ENCODE measurements at places on chromosomes 3 and 15.

DNA sequence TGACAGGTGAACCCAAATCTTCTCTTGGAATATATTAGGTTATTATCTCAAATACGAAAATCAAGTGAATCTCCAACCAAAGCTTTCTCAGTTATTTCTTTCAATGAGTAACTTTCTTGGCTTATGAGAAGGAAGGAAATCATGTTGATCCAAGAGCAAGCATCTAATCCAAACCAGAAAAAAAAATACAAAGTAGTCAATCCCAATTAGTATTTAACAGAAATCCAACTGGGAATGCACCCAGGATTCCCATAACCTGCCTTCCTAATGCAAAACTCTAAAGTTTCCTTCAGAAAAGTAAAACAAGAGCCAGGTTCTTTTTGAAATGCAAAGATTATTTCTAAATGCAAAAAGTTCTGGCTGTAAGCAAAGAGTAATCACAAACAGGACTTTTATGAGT lies 289.3 kb downstream of the SHOX2 start:
- DNase-seq: no peak

DNA sequence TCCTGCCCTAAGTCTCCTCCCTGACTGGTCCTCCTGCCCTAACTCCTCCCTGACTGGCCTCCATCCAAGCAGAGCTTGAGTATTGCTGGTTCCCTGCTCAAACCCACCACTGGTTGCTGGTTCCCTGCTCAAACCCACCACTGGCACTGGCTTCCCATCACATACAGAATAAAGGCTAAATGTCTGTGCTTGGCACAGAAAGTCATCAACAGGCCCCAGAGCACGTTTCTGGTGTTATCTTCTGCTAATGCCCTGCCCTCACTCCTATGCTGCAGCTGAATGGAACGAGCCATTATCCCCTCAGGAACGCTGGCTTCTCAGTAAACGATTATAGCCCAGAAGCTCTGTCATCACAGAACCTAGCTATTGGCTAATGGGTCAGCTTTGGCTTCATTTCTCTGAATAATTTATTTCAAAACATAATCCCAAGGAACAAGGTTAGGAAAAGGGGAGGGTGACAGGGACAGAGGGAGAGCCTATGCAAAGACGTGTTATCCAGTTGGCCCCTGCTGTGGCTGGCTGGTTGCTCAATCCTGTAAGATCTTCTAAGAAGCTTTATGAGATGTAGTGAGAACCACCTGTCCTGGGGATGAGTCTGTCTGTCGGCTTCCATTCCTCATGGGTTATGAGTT lies 6.3 kb upstream of the MUC20 start:
- DNase-seq: no peak

DNA sequence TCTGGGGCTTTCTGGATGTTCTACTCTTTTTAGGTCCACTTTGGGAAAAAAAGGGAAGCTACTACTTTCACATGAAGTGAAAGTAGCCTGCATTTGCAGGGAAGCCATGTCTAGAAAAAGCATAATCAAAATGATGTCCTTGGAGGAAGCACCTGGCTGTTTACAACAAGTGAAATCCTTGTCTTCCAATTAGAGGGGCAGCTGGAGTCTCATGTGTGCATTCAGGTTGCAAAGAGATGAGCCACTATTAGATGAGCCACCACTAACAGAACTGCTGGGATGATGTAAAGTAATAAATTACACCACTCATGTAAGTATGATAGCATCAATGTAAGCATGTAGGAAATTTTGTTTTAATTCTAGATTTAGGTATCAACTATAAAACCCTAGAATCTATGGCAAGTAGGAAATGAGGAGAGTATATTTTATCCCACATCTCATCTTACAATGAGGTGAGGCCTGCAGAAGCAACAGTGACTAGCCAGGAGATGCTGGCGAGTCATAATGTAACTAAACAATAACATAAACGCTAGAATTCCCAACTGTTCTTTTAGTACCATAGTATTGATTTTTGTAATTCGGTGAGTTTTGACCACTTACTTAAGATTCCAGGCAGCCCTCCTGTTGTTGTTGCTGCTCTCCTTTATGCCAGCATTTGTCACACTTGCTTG lies 75.9 kb downstream of the TMEM108 start:
- no peak for DNase-seq

DNA sequence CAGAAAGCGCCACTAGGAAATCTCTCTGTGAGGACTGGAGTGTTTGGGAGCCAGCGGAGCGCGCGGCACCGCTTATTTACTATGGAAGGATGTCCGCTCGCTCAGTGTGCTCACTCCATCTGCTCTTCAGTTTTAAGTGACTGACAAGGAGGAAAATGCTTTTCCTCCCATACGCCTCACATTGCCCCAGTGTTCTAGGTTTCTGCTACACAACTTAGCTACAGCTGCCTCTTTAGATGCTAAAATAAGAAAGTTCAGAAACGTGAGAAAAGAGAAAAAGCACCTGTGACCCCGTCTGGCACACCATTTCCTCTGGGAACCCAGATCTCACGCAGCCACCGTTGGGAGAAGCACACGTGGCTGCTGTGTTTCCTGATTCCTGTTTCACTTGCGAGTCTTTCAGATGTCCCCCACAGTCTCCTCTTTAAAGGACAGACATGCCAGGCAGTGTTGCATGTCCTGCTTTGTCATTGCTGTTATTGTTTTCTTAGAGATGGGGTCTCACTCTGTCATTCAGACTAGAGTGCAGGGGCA lies 11.7 kb upstream of the MUSTN1 start:
- DNase-seq: no peak

GRCh38 chr3:44501971-44502370 lies 24.5 kb upstream of the ZNF445 start:
- DNase-seq: no peak

- DNase-seq: no peak
These were observed 18.6 kb downstream of the UROC1 start for GRCh38 chr3:126498929-126499328.

DNA sequence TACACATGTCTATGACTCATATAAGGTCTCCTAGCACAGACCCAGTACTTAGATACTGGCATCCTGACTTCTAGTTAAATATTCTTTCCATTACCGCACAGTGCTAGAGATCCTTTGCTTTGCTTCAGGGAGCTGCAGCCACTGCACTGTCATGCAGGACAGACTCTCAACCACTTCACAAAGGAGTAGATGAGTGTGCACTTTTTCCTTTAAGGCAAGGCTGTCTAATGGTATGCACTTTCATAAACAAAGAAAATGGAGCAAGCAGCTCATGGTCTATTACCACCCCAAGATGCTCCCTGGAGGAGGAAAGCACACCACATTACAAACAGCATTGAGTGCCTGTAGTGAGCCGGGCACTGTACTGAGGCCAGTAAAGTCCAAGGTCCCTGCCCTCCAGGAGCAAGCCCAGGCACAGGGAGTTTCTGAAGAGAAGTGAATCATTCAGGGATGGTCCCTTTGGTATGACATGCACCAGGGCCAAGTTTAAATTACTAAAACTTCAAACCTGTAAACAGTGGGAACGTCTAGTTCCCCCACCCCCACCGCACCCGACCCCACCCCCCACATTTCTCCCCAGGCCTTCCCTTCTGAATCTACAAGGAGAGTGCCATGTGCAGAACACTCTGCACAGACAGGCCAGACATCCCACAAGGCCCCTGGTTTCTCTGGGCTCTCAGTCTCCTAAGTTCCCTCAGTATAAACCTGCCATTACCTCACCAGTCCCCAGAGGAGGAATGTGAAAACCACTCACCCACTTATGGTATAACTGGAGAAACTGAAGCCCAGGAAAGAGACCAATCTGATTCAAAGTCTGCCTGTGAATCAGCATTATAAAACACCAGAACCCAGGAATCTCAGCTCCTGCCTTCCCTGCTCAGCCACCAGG lies 107.8 kb upstream of the BCL6 start:
- DNase-seq: no peak

DNA sequence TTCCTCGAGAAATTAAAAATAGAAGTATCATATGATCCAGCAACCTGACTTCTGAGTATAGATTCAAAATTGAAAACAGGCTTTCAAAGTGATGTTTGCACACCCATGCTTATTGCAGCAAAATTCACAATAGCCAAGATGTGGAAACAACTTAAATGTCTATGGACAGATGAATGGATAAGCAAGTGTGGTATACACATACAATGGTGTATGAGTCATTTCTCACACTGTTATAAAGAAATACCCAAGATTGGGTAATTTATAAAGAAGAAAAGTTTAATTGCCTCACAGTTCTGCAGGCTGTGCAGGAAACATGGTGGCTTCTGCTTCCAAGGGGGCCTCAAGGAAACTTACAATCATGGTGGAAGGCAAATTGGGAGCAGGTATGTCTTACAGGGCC lies 100.8 kb downstream of the KLF13 start:
- DNase-seq: no peak

GRCh38 chr3:195004512-195005250 lies 266.3 kb downstream of the XXYLT1 start:
- no peak for DNase-seq

GRCh38 chr3:36493051-36493450 lies 112.7 kb downstream of the STAC start:
- no peak for DNase-seq

DNA sequence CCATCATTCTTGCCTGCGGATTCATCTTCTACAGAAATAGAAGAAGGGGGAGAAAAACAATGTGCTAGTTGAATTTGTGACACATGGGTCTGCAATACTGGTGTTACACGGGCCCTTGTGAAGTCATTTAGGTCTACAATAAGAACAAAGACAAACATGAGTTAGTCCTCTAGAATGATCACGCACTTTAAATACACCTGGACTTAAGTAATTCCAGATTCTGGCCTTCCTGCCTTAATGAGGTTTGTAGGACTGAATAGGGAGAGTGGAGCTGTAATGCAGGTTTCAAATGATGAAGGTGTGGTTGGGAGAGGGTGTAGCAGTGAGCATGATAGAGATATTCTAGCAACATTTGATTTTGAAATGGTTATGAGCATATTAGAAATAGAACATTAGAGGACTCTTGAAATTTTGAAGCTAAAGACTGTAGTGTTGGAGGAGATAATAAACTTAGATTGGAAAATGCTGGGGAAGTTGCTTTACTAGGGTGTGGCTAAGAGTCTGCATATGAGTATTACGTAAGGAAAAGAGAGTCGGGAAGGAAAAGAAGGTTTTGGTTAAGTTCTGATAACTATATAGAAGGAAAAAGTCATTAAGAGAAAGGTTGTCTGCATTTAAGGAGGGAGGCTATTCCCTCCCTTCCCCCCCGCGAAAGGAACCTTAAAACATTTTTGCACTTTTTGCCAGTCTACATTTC lies 606 bp downstream of the EIF2A start:
- DNase-seq: no peak

DNA sequence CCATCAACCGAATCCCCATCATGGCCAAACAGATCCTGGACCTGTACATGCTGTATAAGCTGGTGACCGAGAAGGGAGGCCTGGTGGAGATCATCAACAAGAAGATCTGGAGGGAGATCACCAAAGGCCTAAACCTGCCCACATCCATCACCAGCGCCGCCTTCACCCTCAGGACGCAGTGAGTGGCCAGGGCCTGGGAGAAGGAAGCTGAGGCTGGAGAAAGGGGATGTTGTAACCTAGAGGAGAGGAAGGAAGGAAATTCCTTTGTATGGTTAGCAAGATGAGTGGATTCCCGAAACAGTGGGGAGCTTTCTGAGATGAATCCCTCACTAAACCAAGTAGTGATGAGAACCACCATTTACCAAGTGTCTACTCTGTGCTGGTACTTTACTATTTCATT lies 25.8 kb upstream of the CLK3 start:
- no peak for DNase-seq

GRCh38 chr3:64616953-64617352 lies 70.8 kb downstream of the ADAMTS9 start:
- DNase-seq: no peak

GRCh38 chr3:127105587-127105986 lies 87.3 kb upstream of the PRR23E start:
- DNase-seq: no peak

- no peak for DNase-seq
These were observed 34.5 kb downstream of the OSBPL10 start for GRCh38 chr3:31946484-31947081.

GRCh38 chr15:58081456-58081855 lies 15.9 kb upstream of the ALDH1A2 start:
- no peak for DNase-seq

- no peak for DNase-seq
These were observed 35.5 kb downstream of the FAH start for GRCh38 chr15:80188251-80188650.

DNA sequence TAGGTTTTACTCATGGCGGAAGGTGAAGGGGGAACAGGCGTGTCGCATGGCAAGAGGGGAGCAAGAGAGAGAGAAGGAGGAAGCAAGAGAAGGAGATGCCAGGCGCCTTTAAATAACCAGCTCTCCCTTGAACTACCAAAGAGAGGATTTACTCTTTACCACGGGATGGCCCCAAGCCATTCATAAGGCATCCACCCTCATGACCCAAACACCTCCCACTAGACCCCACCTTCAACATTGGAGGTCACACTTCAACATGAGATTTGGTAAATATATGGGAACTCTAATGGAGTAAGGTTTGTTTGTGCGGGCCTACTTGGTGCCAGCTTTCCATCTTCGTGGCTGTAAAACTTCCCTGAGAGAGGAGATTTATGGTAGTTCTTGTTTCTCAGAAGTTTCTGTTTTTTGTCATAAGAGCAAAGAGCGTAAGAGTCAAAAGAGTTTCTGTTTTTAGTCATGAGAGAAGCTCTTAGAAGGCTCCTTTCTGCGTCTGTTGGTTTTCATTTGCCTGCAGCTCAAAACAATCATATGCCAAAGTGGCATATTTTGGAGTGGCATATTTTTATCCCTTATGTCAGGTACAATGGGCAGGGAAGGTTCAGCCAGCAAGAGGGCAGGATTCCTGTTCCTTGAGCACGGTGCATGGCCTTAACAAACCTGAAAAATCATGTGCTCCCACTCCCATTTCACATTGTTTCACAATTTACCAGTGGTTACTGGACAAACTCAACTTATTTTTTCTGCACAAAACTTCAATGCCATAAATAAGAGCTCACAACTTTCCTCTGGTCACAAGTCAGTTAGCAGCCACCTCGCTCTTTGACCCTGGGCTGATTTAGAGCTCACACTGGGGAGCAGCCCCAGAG lies 12.5 kb downstream of the PML start:
- DNase-seq: no peak

GRCh38 chr15:61337541-61337940 lies 108.4 kb upstream of the RORA start:
- DNase-seq: no peak

DNA sequence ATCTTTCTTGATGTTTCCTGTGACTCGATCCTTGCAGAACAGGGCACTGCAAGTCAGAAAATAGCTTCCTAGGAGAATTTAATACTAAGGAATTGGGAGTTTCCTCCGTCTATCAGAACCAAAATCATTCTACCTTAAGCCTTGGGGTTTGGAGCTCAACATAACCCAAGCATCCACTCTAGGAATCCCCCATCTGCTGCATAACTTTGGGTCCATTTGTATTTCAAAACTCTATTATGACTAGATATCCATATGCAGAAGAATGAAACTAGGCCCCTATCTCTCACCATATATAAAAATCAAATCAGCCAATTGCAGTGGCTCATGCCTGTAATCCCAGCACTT lies 61.7 kb upstream of the AKAP13 start:
- DNase-seq: no peak

DNA sequence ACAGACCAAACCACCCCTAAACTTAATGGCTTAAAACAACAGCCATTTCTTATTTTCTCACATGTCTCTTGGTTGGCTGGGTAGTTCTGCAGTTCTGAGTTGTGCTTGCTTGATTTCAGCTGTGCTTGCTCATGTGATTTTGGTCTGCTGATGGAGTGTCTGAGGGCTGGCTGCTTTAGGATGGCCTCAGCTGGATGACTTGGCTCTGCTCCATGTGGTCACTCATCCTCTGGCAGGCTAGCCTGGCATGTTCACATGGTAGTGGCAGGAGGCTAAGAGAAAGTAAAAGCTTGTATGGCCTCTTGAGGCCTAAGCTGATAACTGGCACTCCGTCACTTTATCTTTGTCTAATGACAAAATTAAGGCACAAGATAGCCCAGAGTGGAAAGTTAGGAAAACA lies 4.1 kb downstream of the SV2B start:
- DNase-seq: peak; percentile 86

All from head of caudate nucleus (tissue), 42 donors.